ENCODE measurements at places on chromosomes 11 and 22.

- DNase-seq = no peak
These were observed 496.6 kb downstream of the TBC1D22A start for GRCh38 chr22:47259049-47259448.

DNA sequence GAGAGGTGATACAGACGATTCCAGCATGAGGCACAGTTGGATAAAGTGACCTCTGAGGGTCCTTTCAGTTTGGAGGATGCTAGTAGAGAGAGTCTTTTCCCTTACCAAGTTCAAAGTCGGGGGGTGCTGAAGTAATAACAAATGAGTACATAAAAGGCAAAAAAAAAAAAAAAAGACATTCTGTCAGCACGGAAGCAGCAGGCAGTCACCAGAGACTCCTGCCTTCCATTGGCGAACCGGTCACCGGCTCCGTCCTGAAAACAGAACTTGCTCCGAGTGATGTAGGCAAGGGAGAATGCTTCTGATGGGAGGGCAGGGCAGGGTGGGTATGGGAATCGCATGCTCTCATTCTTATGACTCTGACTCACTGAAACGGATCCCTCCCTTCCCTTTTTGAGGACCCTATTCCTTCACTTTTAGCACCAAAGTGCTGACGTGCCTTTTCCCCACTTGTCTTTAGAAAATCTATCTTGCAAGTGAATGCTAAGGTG, 65.9 kb downstream of the PRR5L start:
- no peak for DNase-seq

DNA sequence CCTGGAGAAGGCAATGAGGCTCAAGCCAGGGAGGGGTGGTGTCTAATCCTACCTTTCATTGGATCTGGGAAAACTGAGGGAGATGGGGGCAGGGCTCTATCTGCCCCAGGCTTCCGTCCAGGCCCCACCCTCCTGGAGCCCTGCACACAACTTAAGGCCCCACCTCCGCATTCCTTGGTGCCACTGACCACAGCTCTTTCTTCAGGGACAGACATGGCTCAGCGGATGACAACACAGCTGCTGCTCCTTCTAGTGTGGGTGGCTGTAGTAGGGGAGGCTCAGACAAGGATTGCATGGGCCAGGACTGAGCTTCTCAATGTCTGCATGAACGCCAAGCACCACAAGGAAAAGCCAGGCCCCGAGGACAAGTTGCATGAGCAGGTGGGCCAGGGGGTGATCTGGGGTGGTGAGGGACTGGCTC, at the start of gene FOLR1:
FOLR1 (plus strand) TSS at position 180 of the 421 bp plus-strand sequence; CDS start at position 214, 34 bp downstream.
- DNase-seq = peak; percentile 37

DNA sequence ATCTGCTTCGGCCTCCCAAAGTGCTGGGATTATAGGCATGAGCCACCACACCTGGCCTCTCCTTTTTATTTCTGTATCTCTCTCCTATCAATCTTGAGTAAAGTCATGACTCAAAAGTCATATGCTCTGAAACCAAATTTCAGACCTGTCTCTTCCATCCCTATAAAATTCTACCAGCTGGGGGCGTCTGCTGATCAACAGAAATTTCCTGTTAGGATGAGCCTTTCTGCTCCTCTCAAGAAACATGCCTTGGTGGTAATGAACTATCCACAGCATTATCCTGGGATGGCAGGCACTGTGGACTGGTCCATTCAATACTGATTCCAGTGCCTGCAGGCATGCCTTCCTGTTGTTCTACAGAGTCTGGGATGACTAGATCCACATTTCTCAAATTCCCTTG, 472.6 kb downstream of the NELL1 start:
- DNase-seq = no peak

GRCh38 chr11:12680246-12680939, 6.2 kb downstream of the TEAD1 start:
- no peak for DNase-seq

GRCh38 chr22:46864314-46865051, 102.0 kb downstream of the TBC1D22A start:
- no peak for DNase-seq

DNA sequence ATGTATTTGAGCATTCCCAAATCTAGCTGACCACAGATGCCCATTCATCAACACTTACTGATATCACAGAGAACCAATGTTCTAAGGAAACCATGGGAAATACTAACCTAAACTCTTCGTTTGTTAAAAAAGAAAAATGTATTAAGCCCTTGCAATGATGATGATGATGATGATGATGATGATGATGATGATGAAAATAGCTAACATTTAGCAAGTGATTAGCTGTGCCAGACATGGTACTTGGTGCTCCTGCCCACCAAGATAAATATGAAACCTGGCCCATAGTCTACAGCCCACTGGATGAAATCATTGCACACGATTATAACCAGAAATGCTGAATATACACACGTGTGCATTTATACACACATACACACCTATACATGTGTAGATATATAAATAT, 37.5 kb downstream of the SMCO4 start:
- no peak for DNase-seq

DNA sequence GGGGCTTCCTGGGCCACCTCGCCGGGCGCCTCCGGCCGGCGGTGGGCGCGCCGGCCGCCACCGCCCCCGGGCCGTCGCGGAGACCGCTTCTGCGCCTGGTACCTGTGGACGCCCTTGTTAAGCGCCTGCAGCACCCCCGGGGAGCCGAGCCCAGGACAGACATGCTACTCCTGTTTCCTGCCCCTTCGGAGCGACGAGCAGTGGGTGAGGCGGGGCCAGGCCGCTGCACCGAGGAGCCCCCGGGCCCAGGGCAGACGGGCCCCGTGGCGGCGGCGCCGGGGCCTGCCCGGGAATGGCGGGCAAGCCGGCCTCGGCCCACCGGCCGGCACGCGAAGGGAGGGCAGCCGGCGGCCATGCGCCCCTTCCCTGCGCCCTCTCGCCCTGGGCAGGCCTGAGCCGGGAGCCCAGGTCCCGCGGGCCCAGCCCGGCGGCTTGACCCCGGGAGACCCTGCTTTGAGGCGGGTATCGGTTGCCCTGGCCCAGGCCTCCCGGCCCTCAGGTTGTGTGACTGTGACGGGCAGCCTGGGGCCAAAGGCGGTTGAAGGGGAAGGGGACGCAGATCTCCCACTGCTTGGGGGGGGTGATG, 789 bp upstream of the KDM2A start:
- peak; percentile 87 for DNase-seq

- DNase-seq = no peak
These were observed 2.5 kb downstream of the PANX1 start for GRCh38 chr11:94131047-94131717.

DNA sequence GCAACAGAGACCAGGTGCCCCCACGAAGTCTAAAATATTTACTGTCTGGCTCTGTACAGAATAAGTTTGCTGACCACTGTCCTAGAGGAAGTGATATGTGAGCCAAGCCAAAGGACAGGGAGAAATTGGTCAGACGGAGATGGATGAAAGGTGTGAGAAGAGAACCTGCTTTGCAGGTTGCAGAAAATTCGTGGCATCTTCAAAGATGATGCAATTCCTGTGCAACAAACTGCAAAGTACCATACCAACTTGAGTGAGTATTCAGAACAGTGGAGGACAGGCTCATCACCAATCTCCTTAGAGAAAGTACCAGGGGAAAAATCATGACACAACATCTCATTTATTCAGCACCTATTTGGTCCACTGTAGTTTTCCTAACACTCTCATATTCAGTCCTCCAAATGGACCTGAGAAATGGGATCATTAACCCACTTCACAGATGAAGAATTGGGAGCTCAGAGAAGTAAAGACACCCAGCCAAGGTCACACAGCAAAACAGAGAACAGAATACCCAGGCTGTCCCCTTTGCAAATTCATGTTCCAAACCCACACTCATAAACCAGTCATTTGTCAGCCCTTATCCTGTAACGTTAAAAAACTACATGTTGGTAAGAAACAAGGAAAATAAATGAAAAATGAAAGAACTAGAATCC, 536.8 kb downstream of the MIAT start:
- no peak for DNase-seq

DNA sequence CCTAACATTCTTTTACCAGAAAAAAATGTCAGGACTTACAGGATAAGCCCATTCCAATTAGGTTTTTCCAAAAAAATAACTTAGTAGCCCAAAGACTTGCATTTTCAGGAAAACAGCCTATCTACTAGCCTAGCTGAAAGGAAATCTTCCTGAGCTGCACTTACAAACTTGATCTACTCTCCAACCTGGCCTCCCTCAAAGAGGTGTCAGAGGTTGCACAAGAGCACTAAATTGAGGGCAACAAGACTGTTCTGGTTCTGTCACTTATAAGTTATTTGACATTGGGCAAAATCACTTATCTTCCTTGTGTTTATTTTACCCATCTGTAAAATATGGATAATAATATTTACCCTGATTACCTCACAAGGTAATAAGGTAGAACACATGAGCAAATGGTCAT, 7.9 kb upstream of the SOX6 start:
- DNase-seq = no peak

DNA sequence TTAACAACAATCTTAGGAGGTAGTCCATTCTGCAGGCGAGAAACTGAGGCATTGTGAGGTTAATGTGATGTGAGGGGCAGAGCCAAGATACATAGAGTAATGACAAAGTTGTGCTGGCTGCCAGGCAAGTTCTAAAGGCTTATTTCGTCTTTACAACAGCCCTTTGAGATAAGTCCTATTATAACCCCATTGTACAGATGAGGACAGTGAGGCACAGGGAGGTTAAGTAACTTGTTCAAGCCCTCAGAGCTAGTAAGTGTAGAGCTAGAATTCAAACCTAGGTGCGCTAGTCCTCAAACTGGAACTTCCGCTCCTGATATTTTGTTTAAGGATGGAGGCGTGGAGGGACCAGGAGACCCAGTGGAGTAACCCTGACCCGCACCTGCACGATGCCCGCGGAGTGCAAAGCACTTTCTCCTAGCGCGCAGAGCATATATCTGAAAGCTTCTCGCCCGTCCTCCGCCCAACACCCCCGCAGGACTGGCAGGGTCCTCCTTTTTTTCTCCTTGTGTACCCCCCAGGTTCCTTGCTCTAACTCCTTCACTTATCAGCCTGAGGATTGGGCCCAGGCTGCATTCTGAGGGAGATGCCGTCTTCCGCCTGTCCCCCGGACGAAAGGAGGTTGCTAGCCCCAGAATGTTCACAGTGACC, 4.9 kb upstream of the FLI1 start:
- no peak for DNase-seq

- peak; percentile 71 for DNase-seq
These were observed 3.2 kb upstream of the WNT11 start for GRCh38 chr11:76209375-76209972.

- DNase-seq = no peak
These were observed 997.8 kb upstream of the CHORDC1 start for GRCh38 chr11:91220476-91221202.

DNA sequence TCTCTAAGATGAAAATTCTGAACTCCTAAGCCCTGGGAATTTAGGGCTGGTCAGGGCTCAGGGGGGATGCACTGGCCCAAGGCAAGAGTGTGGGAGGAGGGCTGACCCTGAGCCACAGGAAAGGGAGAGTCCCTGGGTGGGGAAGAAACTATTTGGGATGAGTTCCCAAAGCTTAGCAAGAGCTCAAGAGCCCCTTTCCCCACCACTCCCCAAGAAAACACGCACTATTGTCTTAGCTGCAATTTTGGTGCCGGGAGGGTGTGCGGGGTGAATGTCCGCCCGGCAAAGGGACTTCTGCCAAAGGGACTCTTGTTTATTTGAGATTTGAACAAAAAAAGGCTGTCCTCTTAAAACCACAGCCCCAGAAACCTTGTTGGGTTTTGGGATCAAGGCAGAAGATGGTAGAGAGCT, 37.0 kb downstream of the KIAA1671 start:
- no peak for DNase-seq

DNA sequence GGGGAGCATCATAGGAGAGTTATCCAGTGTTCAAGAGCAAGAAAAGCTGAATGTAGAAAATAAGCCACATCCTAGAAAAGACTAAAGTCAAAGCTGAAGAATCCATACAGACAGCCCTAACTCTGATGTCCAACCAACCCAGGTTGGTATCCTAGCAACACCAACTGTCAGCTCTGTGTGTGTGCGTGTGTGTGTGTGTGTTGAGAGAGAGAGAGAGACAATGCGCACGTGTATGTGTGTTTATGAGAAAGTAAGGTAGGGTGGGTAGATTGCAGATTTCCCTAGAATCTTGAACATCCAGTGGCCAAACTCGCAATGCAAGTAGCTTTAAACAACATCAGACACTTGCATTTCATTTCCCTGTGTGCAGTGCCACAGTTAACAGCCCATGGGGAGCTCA, 274.9 kb downstream of the FAM181B start:
- DNase-seq = no peak

DNA sequence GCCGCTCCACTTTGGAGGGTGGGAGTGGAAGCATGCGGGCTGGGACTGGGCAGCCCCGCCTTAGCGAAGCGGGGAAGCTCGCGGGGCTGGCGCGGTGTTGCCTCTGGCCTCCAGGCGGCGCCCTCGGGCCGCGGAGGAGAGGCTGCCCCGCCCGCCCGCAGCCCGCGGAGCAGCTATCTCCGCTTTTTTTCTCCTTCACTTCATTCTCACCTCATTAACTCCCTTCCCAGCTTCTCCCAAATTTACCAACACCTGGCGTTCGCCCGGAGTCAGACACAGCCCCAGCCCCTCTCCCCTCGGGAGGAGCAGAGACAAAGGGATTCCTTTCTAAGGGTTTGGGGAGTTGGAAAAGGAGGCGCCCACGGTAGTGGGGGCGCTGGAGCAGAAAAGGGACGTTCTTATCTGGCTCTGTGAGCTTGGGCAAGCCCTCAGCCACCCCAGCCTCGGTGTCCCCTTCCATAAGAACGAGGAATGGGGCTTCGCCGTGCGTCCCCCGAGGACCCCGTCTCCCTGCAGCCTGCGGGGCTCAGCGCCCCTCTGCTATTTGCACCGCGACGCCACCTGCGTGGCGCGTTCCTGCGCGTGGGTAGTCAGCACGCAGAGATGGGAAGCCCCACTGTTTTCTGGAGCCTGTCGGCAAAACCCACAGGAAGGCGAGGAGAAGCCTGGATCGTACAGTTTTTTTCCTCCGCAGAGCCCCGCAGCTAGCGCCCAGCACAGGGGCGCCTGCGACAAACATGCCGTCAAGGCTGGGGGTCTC, 1.5 kb upstream of the WNT11 start:
- peak; percentile 92 for DNase-seq

DNA sequence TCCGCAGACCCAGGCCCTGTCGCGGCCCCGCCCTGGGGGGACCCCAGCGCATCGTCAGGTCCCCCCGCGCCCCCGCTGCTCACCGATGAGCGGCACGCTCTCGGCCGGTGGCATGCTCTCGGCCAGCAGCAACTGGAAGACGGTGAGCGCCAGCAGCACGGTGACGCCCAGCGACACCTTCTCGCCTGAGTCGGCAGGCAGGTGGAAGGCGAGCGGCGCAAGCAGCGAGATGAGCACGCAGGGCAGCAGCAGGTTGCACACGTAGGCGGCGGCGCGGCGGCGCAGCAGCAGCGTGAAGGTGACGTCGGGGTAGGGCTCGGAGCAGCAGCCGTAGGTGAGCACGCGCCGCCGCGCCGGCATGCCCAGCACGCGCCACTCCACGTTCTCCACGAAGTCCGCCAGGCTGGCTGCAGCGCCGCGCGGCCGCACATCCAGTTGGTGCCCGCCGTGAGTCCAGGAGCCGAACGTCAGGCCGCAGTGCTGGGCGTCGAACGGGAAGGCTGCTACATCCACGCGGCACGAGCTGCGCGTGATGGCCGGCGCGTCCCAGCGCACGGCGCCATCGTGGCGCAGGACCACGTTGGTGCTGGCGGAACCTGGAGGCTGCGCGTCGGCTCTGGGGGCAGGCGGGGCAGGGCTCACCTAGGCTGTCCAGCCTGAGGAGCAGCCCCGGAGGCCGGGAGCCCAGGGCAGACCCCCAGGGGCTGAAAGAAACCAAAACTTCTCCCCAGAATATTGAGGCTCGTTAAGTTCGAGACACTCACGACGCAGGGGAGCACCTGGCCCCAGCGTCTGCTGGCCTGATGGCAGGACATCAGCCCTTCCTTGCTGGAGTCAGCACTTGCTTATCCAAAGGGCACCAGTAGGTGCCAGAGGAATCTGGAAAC, 3.8 kb downstream of the CHRNA10 start:
- DNase-seq = peak; percentile 42

GRCh38 chr22:45863981-45864751, 112.8 kb downstream of the WNT7B start:
- DNase-seq = peak; percentile 91
